ENCODE measurements at places on chromosomes 6 and 20.

- DNase-seq = no peak
Observed at GRCh38 chr6:167100241-167100674, 22.6 kb upstream of the CCR6 start.

- no peak for DNase-seq
Observed at GRCh38 chr20:36206068-36206467, 30.2 kb upstream of the AAR2 start.

DNA sequence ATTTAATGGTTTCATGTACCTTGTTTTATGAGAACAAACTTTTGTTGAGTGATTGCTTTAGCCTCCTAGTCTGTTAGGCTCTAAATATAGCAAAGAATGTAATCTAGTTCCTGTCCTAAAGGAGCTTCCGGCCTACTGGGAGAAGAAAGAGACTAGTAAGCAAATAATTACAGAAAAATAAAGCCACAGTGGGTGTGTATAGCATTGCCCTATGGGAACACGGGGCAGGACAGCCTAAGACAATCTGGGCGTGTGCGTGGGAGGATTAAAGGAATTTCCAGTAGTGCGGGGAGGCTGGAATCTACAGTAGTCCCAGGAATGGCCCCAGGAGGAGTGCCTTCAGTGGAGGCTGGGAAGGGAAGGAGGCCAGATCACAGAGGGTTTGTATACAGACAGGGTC is 98.1 kb upstream of the AKAP12 start:
- no peak for DNase-seq

DNA sequence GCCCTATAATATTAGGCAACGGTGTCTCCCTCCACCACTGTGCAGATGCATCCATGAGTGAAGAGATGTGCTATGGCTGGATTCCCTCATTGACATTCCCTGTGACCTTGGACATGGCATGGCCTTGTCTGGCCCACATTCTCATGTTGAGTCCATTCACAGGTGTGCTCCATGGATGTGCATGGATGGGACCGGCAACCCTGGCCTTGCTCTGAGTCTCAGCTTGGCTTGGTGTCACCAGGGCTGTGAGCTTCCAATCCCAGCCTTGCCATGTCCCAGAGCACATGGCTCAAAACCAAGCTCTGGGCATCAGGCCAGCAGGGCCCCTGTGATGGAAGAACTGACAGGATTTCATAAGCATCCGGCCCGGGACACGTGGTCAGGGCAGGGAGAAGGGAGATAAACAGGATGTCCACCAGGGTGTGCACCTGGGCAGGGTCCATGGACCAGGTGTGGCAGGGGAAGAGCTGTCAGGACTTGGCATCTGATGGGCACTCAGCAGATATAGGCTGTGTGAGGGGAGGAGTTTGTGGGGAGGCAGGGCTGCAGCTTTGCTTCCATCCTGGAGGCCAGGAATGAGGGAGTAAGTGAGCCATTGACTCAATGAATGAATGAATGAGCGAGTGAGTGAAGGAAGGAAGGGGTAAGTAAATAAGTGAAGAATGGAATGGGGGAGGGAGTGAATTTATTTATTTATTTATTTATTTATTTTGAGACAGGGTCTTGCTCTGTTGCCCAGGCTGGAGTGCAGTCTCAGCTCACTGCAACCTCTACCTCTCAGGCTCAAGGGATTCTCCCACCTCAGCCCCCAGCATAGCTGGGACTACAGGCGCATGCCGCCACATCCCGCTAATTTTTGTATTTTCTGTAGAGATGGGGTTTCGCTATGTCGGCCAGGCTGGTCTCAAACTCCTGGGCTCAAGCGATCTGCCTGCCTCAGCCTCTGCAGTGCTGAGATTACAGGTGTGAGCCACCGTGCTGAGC is 15.7 kb downstream of the NRSN2 start:
- peak; percentile 93 for DNase-seq

GRCh38 chr6:80249897-80250296 is 143.4 kb downstream of the BCKDHB start:
- DNase-seq = no peak

- DNase-seq = peak; percentile 64
Observed at GRCh38 chr6:30219244-30219643, 6.0 kb upstream of the TRIM26 start.

DNA sequence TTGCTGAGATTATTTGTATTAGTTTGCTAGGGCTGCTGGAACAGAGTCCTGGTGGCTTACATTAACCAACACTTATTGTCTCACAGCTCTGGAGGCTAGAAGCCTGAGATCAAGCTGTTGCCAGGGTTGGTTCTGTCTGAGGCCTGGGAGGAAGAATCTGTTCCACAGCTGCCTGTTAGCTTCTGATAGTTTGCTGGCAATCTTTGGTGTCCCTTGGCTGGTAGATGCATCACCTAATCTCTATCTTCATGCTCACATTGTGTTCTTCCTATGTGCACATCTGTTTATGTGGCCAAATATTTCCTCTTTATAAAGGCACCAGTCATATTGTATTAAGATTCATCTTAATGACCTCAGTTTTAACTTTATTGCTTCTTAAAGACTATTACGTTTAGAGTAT is 19.5 kb downstream of the SF3B5 start:
- DNase-seq = no peak

- DNase-seq = no peak
Observed at GRCh38 chr20:31691646-31692275, 30.9 kb downstream of the BCL2L1 start.

- DNase-seq = no peak
Observed at GRCh38 chr6:74879234-74879633, 326.6 kb downstream of the COL12A1 start.

GRCh38 chr20:56826705-56827665 is 197.9 kb downstream of the TFAP2C start:
- no peak for DNase-seq

DNA sequence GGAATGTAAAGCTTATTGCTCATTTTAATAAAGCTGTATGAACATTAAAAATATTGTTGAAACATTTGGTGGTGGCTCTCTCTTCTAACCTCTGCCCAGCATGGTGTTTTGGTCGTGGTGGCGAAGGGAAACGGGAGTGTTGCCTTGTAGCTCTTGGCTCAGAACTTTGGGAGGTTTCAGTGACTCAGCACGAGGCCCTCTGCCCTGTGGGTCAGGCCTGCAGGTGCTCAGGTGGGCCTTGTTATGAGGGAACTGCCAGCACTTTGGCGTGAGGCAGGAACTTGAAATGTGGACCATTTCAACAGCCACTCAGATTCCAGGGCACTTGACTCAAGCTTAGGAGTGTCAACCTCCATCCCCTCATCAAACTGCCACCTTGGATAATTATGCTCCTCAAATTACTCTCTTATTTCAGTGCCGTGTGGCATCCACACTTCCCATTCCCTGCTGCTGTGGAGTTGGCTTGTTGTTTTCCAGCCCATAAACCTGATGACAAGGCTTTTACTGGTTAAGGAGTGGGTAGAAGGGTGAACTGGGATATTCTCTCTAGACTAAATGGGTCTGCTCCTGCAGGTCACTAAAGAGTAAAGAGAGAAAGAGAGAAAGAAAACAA is 36.3 kb downstream of the PRDM1 start:
- no peak for DNase-seq

DNA sequence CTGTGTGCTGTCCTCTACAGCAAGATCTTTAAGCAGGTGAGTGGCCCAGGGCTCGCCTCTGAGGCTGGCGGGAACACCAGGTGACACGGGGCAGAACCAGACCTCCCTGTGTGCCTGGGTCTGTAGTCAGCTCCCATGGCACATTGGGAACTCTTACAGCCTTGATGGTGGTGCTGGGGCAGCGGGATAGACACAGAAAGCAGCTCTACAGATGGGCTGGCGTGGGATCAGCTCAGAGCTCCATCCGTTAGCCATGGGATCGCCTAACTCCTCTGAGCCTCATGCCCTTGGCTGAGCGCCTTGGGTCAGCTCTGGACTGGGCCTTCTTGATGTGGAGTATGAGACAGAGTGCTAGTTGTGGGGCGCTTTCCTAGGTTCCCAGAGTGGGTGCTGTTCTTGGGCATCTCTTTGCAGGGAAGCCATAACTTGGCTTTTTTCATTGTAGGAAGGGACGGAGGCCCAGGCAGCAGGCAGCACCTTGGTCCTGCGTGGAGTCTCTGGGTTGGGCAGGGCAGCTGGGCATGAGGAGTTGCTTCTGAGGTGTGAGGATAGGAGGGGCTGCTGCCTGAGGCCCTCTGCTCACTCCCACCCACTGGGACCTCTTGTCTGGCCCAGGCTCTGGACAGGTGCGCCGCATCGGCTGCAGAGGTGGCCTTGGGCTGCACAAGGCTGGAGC is 51.3 kb downstream of the EFCAB8 start:
- no peak for DNase-seq

- DNase-seq = peak; percentile 46
Observed at GRCh38 chr6:82006027-82006738, 241.4 kb downstream of the IBTK start.

GRCh38 chr6:105867277-105867676 is 218.9 kb upstream of the PRDM1 start:
- no peak for DNase-seq

GRCh38 chr6:152879681-152880080 is 103.2 kb downstream of the FBXO5 start:
- no peak for DNase-seq

DNA sequence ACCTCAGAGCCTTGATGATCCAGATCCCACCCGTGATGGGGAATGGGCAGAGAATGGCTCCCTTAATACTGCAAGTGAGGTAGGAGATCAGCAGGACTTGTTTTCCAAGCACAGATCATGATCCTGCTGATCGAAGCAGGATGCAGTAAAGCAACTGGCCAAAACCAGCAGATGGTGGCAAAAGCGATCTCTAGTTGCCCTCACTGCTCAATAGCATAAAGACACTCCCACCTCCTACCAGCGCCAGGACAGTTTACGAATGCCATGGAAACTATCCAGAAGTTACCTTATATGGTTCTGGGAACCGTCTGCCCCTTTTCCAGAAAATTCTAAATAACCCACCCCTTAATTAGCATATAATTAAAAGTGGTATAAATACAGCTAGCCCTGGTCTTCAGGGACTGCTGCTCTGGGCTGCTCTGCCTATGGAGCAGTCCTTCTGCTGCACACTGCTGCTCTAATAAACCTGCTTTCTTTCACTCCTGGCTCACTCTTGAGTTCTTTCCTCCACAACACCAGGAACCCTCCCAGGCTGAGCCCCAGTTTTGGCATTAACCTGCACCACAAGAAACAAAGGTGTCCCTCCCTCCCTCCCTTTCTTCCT is 415.8 kb downstream of the PREX1 start:
- DNase-seq = no peak

GRCh38 chr6:141752677-141753076 is 380.0 kb upstream of the GJE1 start:
- DNase-seq = no peak

DNA sequence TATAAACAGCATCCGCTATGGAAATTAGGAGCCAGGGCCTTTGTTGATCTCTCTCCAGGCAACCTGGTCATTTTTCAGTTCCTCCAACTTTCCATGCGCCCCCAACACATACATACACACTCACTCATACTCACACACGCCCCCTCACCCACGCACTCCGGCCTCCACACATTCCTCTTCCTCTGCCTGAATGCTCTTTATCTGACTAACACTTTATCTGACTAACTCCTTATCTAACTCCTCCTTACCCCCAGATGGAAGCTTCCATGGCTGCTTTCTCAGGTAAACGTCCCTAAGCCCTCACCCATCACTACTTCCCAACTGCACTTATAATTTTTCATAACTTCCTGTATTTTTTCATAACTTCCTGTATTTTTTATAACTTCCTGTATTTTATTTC is 17.4 kb downstream of the CASS4 start:
- no peak for DNase-seq

DNA sequence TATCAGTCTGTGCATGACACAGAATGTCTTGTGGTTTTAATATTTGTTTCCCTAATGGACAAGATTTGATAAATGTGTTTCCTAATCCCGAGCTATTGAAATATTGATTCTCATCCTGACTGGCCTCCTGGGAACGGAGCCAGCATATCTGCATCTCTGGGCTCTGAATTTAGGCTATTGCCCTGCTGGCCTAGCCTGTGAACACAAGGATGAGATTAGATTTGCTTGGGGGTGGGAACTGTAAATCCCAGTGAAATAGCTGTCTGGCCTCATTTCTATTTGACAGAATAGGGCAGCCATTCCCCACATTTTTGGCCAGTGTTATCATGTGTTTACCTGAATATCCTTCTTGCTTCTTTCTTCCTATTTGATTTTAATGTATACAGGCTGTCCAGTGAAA is 198.4 kb upstream of the SOX4 start:
- no peak for DNase-seq

DNA sequence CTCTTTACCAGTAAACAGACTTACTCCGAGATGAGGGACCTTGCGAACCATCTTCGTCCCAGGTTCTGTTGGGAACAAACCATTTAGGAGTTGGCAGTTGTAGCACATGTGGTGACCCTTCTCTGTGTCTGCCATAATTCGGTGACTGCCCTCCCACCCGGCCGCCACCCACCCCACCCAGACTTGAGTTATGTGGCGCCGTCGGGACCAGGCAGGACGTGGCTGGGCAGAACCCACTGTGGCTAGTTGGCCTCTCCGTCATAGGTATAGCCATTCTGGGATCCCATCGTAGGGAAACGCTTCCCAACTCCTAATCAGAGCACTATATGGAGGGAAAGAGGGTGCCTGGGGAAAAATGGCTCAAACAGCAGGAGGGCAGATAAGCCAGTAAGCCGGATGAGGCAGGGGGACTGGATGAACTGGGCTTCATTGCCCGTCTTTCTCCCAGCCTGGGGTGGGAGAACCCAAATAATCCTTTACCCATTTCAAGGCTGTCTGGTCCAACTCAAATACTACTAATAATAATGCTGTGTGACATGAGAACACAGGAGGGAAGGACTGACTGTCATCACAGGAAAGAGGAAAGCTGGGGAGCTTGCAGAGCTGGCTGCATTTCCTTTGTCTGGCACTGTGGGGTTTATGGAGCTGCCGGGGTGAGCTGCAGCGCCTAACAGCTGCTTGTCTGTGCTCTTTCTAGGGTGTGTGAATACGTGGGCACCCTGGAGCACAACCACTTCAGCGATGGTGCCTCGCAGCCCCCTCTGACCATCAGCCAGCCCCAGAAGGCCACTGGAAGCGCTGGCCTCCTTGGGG is 73.0 kb upstream of the PBOV1 start:
- no peak for DNase-seq

GRCh38 chr6:41591859-41592502 is 45.8 kb downstream of the FOXP4 start:
- peak; percentile 62 for DNase-seq

GRCh38 chr6:2171728-2172127 is 73.7 kb downstream of the GMDS start:
- no peak for DNase-seq

- no peak for DNase-seq
Observed at GRCh38 chr6:19463250-19463649, 373.9 kb upstream of the ID4 start.

DNA sequence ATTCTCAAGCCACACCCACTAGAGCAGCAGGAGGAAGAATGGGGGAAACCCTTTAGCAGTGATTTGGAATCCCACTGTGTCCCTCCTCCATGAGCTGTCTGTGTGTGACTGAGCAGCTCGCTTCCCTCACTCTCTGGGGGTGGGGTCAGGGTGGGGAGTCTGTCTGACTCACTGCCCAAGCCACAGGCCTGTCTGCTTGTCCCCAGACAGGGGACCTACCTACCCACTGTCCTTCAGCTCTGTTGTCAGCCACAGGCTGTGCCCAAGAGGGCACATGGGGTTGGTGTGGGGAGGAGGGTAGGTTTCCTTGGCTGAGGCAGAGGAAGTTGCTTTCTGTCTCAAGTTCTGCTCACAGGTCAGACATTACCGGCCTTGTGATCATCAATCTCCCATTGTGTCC is 127.0 kb downstream of the MAFB start:
- no peak for DNase-seq

GRCh38 chr6:166676270-166676860 is 49.3 kb upstream of the RPS6KA2 start:
- DNase-seq = no peak

All from ACHN (cell line).